BJ (cell line): ENCODE measurements at places on chromosomes 12 and 14.

- no peak for DNase-seq
Measured at GRCh38 chr12:119666900-119667576, 895 bp upstream of the PRKAB1 start.

- DNase-seq = peak; percentile 16
Measured at GRCh38 chr12:20011200-20011599, 357.1 kb upstream of the PDE3A start.

- no peak for DNase-seq
Measured at GRCh38 chr12:3492793-3493042, 1.7 kb downstream of the PRMT8 start.

GRCh38 chr12:65868133-65868705 is 43.9 kb downstream of the HMGA2 start:
- DNase-seq = peak; percentile 59

DNA sequence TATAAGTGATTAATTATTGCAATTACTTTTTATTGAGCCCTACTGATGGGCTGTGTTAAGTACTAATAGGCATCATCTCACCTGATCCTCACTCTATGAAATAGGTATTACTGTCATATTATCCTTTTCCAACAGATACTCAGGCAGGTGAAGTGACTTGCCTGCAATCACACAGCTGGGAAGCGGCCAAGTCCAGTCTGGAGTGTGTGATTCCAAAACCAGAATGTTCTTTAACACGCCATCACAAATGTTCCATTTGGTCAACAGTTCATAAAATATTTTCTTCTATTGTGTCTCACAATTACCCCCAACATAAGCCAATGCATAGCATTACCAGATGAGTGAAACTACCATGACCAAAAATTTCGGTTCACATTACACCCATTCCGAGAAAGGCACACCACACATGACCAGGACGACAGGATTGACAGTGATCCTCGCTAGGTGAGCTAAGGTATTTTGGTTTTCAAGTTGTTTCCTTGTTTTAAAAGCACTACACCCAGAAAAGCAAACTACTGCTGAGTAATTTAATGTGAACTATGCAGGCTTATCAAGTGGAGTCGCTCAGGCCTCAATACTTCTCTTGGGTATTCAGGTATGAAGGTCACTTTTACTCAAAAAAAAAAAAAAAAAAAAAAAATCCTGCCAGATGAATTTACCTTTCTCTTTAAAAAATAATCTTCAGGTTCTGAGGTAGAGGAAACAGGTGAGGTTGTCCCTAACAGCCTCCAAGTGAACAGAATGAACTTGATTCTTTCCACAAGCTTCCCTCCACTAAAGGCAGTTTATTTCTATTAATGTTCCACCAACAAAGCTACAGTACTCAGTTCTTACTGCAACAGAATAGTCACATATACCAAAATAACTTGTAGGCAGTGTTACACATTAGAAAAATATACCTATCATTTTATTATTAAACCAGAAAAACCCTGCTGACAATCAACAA is 2.4 kb downstream of the VPS37B start:
- DNase-seq = no peak

- peak; percentile 9 for DNase-seq
Measured at GRCh38 chr12:97308576-97309198, 153.9 kb upstream of the RMST start.

GRCh38 chr14:30054201-30054600 is 126.6 kb upstream of the PRKD1 start:
- DNase-seq = no peak

GRCh38 chr14:103157969-103158368 is 34.7 kb downstream of the TNFAIP2 start:
- no peak for DNase-seq

DNA sequence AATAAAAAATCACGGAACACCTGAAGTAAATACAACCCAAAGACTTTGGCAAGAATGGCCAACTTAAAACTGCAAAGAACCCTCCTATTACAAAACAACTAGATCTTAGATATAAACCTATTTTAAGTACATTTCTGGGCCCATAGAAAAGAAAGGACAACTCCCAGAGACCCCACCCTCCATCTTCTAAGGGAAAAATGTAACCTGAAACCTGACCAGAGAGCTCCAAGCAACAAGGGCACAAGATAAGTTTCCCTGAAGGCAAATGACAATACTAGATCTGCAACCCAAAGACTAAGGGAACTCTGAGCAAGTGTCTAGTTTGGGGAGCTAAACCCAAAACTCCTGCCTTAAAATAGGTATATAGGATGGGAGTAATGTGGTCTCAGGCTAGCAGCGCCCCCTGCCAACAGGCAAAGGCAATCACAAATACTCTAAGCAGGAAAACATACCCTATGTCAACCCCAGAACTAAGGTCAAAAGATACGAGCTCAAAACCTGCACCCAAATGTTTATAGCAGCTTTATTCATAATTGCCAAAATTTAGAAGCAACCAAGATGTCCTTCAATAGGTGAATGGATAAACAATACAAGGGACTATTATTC is 218.9 kb downstream of the ITPR2 start:
- no peak for DNase-seq

GRCh38 chr12:4562034-4562657 is at the start of gene DYRK4:
TSS of gene DYRK4 (plus strand) at chr12:4562208. CDS start at chr12:4562246, 38 bp downstream.
- no peak for DNase-seq

DNA sequence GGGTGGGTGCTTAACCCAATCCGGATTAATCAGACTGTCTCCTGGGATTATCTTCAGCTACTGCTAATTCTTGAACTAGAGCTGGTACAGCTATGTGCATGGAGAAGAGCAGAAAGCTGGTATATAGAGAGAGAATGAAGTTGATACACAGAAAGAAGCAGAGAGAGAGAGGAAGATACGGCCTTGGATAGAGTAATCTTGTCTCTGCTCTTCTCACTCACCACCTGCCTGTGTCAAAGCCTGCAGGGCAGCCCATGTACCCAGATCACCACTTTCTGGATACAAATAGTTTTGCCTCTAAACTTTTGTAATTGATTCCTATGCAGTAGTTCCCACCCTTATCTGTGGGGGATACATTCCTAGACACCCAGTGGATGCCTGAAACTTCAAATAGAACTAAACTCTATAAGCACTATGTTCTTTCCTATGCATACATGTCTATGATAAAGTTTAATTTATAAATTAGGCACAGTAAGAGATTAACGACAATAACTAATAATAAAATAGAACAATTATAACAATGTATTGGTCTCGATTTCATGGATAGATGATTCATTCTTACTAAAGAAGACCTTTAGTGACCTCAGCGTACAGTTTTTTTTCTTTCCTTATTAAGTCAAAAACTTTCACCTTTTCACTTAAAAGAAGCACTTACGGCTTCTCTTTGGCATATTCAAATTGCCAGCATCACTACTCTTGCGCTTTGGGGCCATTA is 45.5 kb downstream of the YEATS4 start:
- DNase-seq = no peak

- no peak for DNase-seq
Measured at GRCh38 chr12:104681012-104681690, 224.4 kb downstream of the CHST11 start.

DNA sequence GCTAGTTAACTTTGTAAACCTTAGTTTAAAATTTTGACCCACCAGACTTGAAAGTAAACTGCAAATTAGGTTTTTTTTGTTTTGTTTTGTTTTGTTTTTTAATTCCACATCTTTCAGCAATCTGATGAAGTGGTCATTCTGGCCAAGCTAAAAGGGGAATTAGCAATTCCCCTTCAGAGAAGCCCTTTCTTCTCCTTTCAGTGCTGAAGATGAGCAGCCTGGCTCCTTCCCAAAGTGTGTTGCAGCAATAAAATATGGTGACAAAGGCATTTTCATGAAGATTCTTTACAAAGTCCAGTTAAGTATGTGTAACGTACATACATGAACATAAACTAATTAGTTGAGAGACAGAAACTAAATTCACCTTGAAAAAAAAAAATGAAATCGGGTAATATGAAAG is 380.1 kb downstream of the NOVA1 start:
- no peak for DNase-seq

- DNase-seq = no peak
Measured at GRCh38 chr14:68397371-68397811, 395.5 kb downstream of the ZFP36L1 start.

DNA sequence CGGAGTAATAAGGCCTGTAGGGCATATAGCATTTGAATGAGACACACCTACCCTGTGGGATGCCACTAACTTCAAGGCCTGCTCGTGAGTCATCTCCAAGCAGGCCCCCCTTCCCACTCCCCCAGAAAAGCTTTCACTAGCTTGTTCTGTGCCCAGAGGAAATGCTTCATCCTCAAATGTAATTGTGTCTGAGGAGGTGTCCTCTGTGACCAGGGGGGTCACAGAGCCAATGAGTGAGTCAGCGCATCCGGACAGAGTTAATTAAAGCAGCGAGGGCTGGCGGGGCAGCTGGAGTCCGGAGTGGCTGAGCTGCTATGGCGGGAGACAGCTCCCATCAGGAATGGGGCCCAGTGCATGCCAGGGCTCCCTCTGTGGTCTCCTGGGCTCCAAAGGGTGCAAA is 27.0 kb upstream of the ESRRB start:
- peak; percentile 38 for DNase-seq

DNA sequence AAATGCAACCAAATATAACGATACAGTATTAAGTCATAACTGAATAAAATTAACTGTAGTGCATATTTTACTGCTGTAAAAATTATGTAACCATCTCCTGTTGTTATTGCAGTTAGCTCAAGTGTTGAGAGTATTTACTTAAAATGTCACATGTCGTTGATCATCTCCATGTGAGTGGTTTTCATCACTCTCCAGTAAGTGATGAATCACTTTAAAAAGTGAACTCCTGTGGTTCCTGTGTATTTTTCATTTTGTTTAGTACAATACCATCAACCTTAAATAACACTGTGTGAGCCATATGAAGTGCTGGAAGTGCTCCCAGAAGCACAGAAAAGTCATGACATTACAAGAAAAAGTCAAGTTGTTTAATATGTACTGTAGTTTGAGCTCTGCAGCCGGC is 104.7 kb upstream of the SLCO1B1 start:
- no peak for DNase-seq

- DNase-seq = peak; percentile 27
Measured at GRCh38 chr12:107748472-107748871, 12.5 kb downstream of the PRDM4 start.

DNA sequence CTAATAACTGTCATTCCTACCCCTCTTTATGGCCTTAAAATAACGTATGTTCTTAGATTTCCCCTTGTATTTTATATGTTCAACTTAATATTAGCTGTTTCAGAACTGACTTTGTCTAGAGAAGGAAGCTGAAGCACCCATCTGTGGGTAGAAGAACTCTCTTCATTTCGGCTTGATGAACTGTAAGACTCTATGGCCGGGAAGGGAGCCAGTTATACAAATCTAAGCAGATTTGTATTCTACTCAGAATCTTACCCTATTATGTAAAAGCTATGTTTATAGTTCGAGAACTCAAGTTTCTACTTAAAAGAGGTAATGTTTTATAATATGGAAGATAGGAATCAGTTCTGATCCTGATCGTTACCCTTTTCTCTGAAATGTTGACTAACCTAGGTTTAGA is 390.9 kb upstream of the PRICKLE1 start:
- DNase-seq = no peak

DNA sequence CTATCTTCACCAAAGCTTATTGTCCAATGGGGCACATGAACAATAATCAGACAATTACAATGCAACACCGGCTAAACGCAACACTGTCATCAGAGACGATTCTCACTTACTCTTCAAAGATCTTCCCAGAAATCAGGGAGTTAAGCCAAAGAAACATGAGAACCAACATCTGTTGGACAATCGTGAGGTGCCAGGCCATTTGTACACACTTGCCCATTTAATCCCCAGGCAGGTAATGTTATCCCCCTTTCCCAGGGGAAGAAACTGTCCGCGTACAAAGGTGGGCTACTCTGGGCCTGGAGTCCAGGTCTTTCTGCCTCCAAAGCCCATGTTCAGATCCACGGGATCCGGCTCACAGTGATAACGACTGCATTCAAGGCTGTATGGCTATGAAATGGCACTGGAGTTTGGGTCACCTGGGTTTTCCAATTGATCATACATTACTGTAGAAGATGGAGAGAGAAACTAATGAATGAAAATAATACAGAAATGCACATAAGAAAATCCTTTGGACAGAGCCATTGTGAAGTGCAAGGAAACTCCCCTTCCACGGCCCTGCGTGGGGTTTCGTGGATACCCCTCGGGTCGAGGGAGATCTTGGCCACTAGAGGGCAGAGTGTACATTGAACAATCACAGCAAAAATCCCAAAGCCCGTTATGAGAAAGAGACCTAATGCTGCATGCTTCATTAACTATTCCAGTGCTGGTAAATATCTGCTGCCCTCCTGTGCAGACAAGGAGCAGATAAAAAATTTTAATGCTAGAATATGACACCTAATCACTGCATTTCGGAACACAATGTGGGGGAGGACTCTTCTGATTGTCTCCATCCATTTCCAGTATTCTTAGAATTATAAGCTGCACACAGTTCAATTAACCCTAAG is 111.4 kb downstream of the EGLN3 start:
- DNase-seq = no peak

DNA sequence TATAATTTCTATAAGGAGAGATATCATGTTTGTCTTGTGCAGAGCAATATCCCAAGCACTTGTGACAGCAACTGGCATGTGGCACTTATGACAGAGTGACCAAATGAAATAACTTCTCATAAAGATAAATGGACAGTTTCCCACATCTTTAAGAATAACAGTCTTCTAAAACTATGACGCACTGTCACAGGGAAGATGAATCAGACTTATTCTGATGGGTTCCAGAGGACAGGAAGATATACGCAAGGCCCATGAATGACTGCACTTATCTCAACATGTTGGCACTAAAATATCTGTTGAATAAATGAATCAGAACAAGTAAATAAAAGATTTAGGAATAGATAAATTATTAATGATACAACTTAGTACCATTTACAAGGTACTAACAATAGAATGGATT is 465.8 kb upstream of the SYT1 start:
- DNase-seq = no peak

- no peak for DNase-seq
Measured at GRCh38 chr14:105479431-105480158, 5.0 kb downstream of the CRIP2 start.

DNA sequence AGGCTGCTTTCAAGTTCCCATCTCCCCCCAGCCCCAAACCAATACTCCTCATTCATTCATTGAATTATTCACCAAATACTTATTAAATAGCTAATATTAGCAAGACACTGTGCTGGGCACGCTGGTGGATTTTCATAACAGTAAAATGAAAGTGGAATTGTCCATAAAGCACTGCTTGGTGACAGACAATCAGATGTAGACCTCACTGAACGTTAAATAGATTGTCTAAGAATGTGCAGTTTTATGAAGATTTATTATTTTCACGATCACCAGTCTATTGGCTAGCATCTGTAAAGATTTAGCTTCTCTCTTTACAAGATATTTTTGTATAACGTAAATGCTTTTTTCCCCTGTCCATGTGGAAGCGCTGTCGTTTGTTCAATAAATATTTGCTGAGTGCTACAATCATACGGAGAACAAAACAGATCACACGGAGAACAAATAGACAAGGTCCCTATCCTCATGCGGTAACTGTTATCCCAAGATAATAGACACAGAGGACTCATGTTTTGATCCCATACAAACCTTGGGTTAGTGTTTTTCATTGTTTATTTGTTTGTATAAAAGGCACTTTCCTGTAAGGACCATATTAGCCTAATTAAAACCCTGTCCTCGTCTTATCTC is 397.6 kb downstream of the BCAT1 start:
- no peak for DNase-seq
